ENCODE measurements at places on chromosomes 6 and 20.
A peak's percentile ranks its signal among the peaks of the same experiment; 100 is the strongest.

DNA sequence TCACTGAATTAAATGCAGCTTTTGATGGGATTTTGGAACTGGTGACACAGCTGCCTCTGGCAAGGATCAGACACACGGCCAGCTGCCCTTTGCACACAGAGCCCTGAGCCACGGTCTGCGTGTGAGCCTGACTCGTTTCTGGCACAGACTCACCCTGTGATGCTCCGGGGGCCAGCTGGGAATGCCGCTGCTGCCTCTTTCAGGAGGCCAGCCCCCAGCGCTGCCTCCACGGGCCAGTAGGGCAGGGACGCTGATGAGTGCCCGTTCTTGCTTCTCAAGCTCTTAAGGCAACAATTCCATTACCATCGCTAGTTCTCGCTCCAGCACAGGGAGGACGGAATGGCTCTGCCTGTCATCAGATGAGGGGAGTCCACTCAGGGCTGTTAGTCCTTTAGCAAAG is 61.6 kb downstream of the IRF4 start:
- DNase-seq, result peak; percentile 9

DNA sequence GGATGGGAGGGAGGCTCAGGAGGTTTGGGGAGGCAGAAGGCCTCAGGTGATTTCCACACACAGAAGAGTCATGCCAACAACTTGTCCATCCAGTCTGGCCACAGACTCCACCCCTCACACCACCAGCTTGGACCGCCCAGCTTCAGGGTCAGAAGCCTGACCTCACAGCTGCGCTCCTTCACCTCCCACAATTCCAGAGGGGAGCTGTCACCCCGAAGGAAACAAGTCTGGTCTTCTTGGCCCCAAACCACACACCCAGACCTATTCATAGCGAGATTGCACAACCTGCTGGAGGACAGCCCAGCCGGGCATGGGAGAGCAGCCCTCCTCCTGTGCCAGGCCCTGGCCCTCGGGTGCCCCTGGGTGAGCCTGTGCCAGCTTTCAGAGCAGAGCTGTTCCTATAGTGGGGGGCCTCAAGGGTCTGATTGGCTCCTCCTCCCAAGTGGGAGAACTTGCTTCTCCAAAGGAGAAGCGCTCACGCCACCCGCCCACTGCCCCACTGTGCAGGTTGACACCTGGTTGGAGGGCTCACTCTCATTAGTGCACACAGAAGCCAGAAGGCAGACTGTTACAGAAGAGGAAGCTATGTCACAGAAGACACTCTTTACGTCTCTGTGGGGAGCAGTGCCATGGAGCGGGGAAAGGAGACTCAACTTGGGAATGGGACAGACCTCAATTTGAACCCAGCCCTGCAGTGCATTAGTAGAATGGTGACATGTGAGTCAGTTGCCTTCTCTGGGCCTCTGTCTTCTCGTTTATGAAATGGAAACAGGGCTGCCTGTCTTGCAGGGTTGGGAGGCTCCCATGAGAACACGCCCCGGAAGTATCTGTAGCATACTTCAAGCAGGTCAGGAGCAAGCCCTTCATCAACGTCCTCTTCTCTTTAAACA is 128.8 kb downstream of the FOXO3 start:
- no peak for DNase-seq

- DNase-seq, result no peak
Measured at GRCh38 chr6:101435038-101435437, 41.5 kb downstream of the GRIK2 start.

- DNase-seq, result no peak
Measured at GRCh38 chr6:1055015-1055921, 256.6 kb upstream of the FOXQ1 start.

GRCh38 chr6:41625442-41625841 is 12.8 kb upstream of the MDFI start:
- peak; percentile 18 for DNase-seq
